Vagina (tissue), 2 donors: ENCODE measurements at places on chromosomes 7 and 10.

DNA sequence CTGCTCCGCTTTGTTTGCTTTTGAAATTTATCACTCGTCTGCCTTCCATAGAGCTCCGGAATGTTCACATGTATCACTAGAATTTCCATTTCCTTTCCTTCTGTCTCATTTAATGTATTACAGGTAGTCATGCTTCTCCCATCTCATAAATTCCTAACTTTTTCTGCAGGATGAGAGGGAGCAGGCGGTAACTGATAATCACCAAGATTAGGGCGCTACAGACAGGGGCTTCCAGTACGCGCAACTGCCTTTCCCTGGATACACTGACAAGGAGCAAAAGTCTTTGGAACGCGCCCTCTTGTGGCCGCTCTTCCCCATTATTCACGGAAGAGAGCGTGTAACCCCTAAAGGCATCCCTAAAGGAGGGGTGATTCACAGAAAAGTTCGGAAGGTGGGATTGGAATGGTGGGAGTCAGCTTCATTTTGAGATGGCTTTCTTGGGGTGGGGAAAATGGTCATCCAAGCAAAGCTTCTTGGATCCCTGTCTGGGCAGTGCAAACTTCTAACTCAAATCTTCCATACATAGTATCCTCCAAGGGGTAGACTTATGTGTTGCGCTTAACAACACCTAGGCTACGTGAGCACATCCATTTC, 6.5 kb downstream of the INHBA start:
- no peak for DNase-seq

DNA sequence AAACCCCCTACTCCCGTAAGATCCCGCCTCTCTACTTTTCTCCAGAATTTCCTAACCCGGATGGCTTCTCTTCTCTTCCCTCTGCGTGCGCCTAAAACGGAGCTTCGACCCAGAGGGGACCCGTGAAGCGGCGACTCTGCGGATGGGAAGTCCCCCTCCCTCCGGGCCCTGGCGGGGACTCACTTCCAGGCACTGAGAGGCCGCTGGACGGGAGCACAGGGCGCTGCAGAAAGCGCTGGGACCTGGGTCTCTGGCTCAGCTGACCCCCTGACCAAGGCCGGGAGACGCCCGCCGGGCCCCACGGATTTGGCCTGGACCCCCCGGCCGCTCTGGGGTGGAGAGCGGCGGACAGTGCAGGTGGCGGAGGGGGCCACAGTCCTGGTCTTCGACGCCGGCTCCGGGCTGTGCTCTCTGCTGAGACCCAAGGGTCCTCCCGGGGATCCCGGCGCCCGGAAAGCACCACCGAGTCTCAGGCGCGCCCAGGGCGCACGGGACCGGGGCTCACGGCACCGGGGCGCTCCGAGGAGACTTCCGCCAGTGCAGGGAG, 688 bp upstream of the FOXL3 start:
- DNase-seq = no peak

DNA sequence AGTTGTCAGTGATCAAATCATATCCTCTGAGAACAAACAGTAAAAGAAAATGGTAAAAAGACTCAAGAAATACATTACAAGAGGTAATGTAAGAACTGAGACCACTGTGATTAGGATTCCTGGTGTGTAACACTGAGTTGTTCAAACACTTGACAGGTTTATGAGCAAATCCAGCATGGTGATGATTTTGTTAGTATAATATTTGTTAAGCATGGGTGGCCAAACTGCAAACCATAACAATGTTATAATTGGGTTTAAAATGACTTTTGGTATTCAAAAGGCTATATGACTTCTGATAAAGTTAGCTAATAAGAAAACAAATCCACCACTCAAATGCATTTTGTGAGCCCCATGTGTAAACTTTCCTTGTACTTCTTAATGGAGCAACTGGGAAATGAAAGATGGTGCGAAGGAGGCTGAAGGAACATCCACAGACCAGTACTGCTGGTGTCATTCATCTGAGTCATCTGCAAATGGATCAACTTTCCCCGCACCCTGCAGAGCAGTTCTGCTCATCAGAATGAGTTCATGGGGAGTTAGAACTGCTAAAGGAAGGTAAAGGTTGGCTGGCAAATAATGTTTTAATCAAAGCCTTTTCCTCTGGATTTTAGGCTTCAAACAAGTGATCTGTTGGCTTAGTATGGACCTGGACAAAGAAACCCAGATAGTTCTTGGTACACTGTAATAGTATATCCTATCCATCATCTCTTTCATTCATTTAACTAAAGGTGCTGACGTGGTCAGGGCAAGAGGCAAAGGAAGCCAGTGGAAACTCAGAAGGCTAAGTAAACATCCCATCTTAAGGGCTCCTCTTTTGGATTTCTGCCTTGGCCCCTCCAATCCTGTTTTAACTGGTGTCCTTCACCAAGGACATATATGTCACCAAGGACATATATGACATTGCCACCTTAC, 45.0 kb downstream of the AFAP1L2 start:
- no peak for DNase-seq

GRCh38 chr7:100443096-100443840, 7.0 kb upstream of the PPP1R35 start:
- DNase-seq = no peak

DNA sequence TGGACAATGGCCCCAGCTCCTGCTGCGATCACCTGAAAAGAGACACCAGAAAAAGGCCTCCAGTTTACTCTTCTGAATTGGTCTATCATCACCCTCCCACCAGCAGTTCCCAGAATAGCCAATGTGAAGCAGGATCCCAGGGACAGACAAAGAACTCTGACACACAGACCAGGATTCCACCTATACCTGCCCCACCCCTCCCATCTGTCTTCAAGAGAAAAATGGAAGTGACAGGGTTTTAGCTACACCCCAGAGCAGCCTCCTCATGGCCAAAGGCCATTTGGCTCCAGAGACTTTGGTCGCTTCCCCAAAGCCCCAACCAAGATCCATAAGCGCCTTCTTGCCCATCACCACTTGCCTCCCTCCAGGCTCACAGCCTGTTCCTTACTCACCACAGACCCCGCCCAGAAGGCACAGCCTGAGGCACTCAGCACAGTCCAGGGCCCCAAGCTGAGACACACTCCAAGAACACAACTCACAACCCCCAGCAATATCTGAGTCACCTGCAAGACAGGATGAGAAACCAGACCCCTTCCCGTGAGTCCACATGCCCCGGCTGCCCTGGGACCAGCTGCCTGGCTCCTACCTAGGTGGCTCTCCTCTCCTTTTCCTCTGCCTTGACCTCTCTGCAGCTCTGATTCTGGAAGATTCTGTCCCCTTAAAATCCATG, 6.5 kb downstream of the TMEM176B start:
- no peak for DNase-seq

DNA sequence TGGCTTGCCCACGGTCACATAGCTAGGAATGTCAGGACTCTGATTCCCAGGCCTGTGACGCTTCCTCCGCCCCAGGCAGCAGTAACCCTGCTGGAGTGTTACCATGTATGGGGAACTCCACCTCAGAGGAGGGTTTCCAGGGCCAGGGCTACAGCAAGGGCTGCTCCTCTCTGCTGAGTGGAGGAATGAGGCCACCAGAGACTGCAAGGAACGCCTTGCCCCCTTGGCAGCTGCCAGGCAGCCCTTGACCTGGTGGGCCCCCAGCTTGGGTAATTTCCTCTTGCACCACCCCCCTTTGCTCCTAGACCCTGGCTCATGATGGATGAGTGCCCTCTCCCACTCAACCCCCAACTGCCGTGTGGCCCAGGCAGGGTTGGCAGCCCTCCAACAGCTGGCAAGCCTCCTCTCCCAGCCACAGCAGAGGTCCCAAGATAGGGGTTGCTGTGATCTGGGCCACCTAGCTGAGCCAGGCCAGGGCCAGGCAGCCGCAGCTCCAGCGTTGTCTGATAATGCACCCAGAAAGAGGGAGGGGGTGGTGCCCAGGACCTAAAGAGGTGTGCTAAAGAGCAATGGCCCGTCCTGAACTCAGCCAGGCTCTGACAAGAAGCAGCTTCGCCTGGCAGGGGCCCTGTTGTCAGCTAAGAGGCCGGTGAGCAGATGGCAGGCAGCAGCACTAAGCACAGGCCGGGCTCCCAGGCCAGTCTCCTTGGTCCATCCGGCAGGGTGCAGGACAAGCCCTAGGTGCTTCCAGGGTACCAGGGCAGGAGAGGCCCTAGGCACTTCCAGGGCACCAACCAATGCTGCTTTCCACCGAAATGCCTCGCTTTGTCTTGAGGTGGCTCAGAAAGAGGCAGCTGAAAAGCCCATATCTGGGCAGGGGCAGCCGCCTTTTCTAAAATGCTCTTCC, 35.4 kb downstream of the DRGX start:
- peak; percentile 56 for DNase-seq
